ENCODE measurements at places on chromosomes 12 and 14.

DNA sequence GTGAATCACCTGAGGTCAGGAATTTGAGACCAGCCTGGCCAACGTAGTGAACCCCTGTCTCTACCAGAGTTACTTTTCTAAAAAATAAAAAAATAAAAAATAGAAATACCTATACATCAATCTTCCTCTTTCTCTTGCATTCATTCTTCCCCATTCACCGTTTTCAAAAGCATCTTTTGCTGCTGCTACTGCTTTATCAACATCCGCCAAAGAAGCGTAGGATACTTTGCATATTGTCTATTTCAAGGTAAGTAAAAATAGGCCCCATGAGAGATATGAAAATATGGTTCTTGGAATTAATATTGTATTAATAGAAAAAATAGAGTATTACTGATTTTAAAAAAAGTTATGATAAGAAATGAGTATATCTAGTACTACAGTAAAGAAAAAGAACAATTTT lies 32.3 kb downstream of the ALDH1L2 start:
- no peak for DNase-seq

- no peak for DNase-seq
These were observed 183.2 kb downstream of the TMEM117 start for GRCh38 chr12:44019118-44019517.

DNA sequence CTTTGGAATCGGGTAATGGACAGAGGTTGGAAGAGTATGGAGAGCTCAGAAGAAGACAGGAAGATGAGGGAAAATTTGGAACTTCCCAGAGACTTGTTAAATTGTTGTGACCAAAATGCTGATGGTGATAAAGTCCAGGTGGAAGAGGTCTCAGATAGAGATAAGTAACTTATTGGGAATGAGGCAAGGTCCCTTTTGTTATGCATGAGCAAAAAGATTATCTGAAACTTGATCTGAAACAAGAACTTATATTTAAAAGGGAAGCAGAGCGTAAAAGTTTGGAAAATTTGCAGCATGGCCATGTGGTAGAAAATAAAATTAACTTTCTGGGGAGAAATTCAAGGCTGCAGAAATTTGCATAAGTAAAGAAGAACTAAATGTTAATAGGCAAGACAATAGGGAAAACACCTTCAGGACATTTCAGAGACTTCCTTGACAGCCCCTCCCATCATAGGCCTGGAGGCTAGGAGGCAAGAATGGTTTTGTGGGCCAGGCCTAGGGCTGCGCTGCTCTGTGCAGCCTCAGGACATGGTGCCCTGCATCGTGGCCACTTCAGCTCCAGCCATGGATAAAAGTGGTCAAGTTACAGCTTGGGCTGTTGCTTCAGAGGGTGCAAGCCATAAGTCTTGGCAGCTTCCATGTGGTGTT lies 425.7 kb upstream of the PRICKLE1 start:
- no peak for DNase-seq

GRCh38 chr14:98200601-98201000 lies 1071.4 kb downstream of the BCL11B start:
- no peak for DNase-seq

- no peak for DNase-seq
These were observed 23.7 kb upstream of the SLC2A3 start for GRCh38 chr12:7959701-7960121.

GRCh38 chr12:69366796-69367195 lies 7.3 kb downstream of the YEATS4 start:
- no peak for DNase-seq

DNA sequence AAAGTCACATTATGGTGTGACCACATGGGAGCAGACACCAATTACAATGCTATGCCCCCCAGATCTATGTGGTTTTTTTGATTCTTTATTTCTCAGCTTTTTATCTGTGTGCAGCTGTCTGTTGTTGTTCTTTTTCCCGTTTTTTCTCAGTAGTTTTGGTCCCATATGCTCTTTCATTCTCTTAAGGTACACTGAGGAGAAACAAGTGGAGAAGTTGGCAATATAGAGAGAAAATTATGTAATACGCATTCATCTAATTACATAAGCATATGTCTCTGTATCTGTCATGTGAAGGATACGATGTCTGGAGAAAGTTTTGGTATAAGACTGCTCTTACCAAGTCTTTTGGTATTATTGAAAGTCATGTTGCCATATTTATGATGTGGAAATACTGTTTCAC lies 819.0 kb downstream of the NRXN3 start:
- DNase-seq = no peak

GRCh38 chr12:54384591-54385041 lies at the start of gene ZNF385A:
Gene ZNF385A, minus strand, starts transcription at chr12:54384733. Its CDS starts 219 bp downstream, at chr12:54384514.
- DNase-seq = no peak

DNA sequence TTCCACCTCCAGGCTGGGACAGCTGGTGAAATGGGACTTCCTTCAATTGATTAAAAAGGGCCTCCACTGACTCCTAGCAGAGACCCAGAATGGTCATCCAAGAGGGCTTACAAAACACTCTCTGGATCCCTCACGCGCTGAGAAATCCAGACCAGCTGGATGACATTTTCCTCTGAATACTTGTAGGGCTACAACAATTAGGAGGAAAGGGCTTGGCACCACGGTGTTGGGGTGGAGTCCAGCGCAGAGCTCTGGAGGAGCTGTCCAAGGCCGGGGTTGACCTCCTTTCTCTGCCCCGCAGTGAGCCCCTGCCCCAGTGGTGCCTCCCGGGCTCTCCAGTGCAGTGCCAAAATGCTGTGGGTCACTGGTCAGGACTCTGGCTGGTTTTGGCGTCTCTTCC lies 189.0 kb upstream of the CCND2 start:
- no peak for DNase-seq

DNA sequence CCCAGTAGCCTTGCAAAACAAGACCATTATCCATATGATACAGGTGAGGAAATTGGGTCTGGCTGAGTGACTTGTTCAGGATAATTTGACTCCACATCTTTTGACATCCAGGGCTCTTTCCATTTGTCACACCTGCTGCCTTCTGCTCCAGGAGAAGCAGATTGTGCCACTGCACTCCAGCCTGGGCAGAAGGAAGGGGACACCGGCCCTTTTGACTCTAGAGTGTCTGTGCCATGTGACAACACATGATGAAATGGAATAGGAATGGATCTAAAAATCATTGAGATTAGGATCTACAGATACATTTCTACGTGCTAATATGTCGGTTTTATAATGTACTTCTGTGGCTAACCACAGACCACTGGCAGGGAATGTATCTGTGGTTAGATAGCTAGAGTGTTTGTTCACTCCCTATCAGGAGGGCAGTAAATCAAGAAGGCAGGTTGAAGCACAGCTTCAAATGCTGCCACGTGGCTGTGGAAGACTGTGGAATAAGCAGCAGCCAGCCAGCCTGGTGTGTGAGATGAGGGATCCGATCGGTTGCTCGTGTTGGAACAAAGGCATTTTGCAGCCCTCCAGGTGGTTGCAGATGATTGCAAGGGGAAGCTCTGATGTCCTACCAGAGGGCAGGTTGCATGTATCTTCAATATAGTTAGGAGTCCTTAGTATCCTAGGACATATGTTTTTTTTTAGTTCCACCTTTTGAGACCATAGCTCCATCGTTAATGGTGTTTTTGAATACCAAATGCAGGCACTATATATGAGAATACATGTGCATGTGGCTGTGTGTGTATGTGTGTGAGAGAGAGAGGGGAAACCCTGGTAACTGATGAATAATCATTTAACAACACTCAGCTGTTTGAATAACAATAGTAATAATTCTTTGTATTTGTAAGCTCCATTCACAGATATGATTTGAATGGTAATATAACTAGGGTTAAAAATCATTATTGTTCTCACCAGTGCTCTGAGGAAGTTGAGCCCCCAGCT lies 28.6 kb downstream of the EML1 start:
- no peak for DNase-seq

DNA sequence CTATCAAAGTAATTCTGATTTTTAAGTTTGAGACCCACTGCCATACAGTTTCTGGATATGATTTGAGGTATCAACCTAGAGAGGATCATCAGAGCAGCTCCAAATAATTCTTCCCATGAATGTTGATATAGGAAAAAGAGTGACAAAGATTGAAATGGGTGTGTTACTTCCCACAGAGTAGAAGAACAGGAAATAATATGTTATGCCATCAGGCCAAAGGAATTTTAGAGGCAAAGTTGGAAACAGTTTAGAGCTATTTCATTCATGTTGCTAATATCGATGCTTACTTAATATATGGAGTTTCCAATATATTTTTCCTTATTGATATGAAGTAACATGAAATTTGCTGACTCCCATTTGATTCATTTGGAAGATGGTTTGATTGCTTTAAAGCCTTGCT lies 8.9 kb upstream of the MSRB3 start:
- DNase-seq = no peak

GRCh38 chr12:105048315-105048714 lies 35.9 kb downstream of the ALDH1L2 start:
- no peak for DNase-seq

- DNase-seq = peak; percentile 41
These were observed 30.2 kb downstream of the OSBPL8 start for GRCh38 chr12:76529226-76529918.

DNA sequence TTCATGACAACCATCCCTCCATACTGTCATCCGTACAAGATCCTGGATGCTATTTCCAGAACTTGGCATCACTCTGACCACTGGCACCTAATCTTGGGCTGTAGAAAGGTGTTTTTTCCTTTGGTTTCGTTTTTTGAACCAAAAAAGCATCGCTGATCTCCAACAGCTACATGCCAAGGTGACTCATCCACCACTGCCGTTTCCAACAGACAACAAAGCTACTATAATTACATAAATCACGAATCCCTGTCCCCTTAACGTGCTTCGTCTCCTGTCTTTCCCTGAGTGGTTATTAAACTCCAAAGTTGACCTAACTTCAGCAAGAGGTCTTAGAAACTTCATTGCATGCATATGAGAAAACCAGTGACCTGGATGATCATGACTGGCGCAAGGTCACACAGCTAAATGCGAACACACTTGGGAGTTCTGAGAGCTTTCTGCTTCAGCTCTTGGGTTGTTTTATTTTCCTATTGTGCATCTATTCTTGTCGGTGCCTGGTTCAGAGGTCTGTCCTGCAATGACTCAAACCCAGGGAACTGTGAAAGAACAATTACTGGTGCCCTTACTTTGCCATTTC lies 99.9 kb downstream of the PPM1H start:
- DNase-seq = no peak

GRCh38 chr12:96652870-96653269 lies 163.5 kb downstream of the CFAP54 start:
- no peak for DNase-seq

DNA sequence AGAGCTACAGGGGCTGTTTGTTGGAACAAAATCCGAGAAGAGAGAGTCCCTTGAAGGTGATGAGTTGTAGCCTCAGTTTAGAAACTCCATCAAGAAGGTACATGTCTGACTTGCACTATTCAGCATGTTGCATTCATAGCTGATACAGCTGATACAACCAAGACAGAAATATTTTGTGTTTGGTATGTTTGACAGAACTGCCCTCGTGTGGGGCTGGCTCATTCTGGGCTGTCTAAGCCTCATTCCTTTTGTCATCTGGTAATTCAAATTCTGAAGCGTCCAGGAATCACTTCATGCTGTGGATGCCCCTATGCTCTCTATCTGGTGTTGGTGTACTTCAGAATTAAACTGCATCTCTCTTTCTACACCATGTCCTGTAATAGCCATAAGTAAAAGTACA lies 126.3 kb downstream of the ANO6 start:
- no peak for DNase-seq

GRCh38 chr12:120071493-120072020 lies 45.0 kb downstream of the RAB35 start:
- no peak for DNase-seq

DNA sequence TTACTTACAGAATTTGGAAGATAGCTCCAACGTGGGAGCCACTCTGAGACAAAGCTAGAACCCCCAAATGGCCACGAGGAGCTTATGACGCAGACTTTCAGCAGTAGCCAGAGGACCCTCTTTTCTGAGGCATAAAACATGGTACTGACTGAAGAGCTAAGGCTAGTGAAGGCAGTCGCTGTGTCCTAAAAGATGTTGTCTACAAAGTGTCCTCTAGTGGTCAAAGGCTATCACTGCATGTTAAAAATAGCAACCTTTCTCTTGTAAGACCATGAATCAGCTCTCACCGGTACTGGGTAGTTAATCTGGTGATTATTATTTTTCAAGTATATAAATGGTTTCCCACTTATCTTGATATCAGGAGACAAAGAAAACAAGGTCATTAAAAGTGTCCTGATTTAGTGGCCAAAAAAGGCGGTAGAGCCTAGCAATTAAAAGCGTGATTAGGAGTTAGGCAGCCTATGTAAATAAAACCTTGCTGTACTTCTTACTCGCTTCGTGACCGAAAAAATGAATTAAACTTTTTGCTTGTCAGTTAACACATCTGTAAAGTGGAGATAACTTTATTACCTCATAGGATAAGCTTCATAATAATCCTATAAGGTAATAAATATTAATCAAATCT lies 47.0 kb upstream of the LGR5 start:
- DNase-seq = peak; percentile 74
